ENCODE measurements at places on chromosomes 6 and 20.

GRCh38 chr6:119027465-119027864 is 51.0 kb downstream of the FAM184A start:
- no peak for DNase-seq

GRCh38 chr20:59828125-59829053 is 105.0 kb downstream of the SYCP2 start:
- no peak for DNase-seq

DNA sequence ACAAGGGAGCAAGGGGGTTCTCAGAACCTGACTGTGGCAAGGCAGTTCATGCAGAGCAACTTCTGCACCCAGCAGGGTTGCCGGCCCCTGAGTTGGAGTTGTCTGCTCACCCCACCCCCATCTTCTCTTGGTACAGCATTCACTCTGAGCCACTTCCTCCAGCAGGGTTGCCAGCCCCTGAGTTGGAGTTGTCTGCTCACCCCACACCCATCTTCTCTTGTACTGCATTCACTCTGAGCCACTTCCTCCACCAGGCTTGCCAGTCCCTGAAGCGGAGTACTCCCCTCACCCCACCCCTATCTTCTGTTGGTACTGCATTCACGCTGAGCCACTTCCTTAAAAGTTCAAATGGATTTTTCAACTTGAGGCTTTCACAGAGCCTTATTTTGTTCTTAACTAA is 79.7 kb upstream of the SYNDIG1 start:
- no peak for DNase-seq

- DNase-seq: no peak
Measured at GRCh38 chr6:75492386-75493153, 1.0 kb downstream of the FILIP1 start.

GRCh38 chr6:13013681-13014503 is 297.3 kb downstream of the PHACTR1 start:
- peak; percentile 5 for DNase-seq

GRCh38 chr20:11502061-11502460 is 415.6 kb upstream of the BTBD3 start:
- DNase-seq: peak; percentile 41

GRCh38 chr6:24660105-24660504 is 6.6 kb downstream of the TDP2 start:
- no peak for DNase-seq

GRCh38 chr20:58228484-58229197 is at the start of gene ANKRD60:
Gene ANKRD60, minus strand, starts transcription at chr20:58228653. Its CDS starts 0 bp downstream, at chr20:58228653.
- peak; percentile 68 for DNase-seq

GRCh38 chr6:128067446-128068118 is 166.7 kb upstream of the THEMIS start:
- DNase-seq: no peak

DNA sequence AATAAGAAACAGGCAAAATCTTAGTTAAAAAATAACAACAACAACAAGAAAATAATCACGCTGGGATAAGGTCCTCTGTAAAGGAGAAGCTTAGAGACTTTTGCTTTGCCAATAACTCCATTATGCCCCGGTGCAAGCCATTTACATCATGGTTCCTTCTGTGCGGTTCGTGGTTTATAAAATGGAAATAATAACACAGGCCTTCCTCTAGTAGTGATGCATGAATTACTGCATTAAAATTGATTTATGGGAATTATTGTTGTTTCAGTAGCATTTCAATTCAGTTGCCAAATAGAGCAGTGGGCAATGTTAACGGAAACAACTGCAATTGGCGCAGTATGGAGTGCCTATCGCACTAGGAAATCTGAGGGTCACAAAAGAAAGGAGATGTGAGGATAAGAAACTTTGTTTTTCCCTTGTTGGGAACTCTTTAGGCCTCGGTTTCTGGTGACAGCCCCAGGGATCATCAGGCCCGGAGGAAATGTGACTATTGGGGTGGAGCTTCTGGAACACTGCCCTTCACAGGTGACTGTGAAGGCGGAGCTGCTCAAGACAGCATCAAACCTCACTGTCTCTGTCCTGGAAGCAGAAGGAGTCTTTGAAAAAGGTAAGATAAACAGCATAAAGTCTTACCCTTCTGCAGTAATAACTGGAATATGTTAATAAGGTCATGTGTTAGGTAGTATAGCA is 1.1 kb downstream of the CD109 start:
- peak; percentile 12 for DNase-seq

- peak; percentile 66 for DNase-seq
Measured at GRCh38 chr6:149563203-149563927, 2.8 kb upstream of the GINM1 start.

GRCh38 chr6:142867988-142868812 is 76.8 kb downstream of the HIVEP2 start:
- peak; percentile 59 for DNase-seq

Measured in astrocyte of the spinal cord (primary cell).